ENCODE measurements at places on chromosomes 2 and 18.

DNA sequence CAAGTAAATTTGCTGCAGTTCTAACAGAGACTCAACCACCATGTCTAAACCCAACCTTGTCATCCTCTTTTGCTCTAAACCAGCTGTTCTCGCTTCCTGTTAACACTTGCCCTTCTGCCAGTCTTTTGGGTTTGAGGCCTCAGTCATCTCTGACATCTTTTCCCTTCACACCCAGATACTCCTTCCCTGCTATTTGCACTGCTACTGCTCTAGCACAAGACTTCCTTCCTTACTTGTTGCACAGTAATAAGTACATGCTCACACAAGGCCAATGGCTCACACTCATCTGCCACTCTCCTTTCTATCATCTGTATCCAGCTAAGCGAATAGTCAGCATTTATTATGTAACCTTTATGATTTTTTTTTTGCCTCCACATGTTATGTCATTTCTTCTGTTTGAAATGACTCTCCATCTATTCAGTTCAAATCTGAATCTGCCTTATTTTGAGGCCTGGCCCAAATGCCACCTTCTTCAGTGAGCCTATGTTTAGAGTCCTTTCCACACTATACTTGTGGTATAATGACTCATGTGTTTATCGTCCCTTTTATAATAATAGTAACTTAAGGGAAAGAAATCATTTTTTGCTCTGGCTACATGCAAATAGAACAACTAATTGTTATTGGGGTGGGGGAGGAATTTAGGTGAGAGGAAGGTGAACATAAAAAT lies 22.5 kb upstream of the CDKL4 start:
- no peak for DNase-seq

DNA sequence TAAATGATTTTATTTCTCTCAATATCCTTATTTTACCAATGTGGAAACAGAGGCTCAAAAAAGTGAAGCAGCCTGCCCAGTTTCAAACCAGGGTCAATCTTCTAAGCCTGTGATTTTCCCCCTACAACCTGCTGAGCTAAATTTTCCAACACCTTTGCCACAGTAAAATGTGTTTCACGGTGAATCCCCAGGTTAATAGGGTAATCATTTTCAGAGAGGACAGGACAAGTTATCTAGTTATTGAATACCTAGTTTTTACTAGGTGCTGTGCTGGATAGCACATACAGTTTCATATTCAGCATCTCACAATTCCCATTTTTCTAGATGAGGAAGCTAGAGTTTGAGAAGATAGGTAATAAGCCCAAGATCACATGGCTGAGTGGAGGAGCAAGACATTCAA lies 236.6 kb downstream of the PTH2R start:
- no peak for DNase-seq

- DNase-seq = no peak
These were observed 69.6 kb upstream of the DNMT3A start for GRCh38 chr2:25411281-25411680.

GRCh38 chr2:228167290-228167689 lies 14.2 kb downstream of the SPHKAP start:
- DNase-seq = no peak

DNA sequence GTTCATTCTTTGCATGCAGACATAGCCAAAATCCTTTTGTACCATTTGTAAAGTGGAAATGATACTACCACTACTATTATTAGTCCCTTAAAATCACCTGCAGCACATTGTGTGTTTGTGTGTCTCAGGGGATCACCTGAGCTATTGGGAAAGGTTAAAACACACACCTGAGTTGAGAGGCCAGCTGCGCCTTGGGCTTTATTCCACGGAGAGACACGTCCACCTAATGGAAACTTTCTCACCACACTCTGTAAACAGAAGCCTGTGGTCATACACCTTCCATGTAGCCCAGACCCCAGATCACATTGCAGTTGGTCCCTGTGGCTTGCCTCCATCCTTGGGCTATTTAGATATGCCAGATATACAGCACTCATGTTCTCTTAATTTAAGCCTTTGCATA lies 81.8 kb upstream of the SH3BP4 start:
- DNase-seq = no peak

DNA sequence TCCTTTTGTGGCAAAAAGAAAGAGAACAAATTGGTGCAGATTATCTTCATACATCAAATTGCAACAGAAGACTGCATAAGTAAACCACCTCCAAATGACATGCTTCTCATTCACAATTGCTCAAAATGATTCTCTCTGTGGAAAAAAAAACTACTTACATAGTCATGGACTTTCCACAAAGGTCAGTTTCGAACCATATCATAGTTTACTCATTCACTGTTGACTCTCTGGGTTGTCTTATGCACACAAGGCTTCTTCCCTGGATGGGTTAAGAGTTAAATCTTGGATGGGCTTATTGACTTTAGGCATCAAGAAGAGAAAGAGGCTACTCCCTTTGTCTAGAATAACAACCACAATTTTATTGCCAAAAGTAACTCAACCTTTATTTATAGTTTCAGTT lies 91.3 kb upstream of the RAB27B start:
- DNase-seq = no peak

DNA sequence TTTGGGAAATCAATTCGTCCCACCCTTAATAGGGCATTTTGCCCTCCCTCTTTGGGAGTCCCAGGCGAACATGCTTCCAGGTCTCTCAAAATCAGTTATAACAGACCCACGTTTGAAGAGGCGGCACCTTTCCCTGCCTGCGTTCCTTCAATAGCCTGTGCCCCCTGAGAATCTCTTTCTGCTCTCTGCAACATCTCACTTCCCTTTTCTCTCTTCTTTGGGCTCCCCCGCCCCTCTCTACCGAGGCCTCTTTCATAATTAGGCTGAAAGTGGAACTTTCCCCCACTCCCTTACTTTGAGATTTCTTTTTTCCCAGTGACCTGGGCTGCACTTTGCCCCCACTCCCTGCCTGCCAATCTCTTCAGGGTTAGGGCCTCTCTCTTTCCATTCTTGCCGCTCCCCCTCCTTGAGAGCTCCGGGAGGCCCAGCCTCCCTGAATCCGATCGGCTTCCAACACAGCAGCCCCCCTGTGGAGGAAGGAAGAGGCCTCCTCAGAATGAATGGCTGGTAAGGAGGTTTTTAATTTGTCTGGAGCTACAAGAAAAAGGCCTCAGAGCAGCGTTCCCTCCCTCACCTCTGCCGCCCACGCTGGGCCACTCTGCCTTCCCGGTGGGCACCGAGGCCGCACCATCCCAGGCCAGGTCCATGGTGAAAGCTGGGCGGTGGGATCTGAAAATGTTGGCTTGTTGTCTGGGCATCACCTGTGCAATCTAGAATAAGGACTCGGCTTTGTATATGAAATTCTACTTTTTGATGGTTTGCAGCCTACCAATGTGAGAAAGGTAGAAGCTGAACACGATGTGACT lies 162.6 kb upstream of the SIX3 start:
- DNase-seq = no peak

- peak; percentile 64 for DNase-seq
These were observed 2.2 kb downstream of the AQP4 start for GRCh38 chr18:26863122-26863879.

GRCh38 chr2:157192445-157193423 lies 64.8 kb upstream of the GALNT5 start:
- no peak for DNase-seq

- DNase-seq = no peak
These were observed 249.1 kb upstream of the TEKT4 start for GRCh38 chr2:94622113-94622618.

GRCh38 chr2:108978709-108979111 lies 10.3 kb downstream of the EDAR start:
- no peak for DNase-seq

- no peak for DNase-seq
These were observed 103.0 kb downstream of the GPR39 start for GRCh38 chr2:132519566-132519965.

- no peak for DNase-seq
These were observed 6.3 kb upstream of the RPRD1A start for GRCh38 chr18:36073676-36074075.

DNA sequence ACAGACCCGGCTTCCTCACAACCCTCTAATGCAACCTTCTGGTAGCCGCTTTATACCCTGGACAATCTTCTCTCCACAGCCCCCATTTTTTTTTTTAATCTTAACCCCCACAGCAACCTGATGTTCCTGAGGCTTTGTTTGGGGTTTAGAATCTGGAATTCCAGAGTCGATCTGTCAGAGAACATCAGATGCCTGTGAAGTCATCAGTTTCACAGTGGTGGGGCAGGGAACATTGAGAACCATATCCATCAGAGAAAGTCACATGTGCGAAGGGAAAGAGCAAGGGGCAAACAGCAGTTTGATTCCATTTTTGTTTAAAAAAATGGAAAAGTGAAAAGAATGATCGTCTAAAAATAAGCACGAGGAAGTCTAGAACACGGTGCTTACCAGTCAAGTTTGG lies 20.6 kb downstream of the NPAS2 start:
- no peak for DNase-seq

GRCh38 chr2:239519089-239519920 lies 118.5 kb upstream of the HDAC4 start:
- DNase-seq = no peak

DNA sequence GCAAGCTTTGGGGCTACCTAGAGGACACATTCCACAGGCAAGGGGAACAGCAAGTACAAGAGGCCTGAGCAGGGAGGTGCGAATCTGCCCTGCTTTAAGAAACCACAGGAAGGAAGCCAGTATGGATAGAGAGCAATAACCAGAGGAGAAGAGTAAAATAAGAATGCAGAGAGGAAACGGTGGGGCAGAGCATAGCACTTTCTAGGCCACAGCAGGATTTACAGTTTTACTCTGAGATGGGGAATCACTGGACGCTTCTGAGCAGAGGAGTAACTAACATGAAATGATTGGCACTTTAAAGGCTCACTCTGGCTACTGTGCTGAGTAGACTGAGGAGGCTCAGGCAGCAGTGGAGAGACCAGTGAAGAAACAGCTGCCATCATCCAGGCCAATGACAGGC lies 23.8 kb downstream of the AAK1 start:
- no peak for DNase-seq

GRCh38 chr2:221915926-221916325 lies 343.8 kb upstream of the EPHA4 start:
- DNase-seq = no peak
